Globus pallidus (tissue), 1 donor: ENCODE measurements at places on chromosomes 16 and 17.

DNA sequence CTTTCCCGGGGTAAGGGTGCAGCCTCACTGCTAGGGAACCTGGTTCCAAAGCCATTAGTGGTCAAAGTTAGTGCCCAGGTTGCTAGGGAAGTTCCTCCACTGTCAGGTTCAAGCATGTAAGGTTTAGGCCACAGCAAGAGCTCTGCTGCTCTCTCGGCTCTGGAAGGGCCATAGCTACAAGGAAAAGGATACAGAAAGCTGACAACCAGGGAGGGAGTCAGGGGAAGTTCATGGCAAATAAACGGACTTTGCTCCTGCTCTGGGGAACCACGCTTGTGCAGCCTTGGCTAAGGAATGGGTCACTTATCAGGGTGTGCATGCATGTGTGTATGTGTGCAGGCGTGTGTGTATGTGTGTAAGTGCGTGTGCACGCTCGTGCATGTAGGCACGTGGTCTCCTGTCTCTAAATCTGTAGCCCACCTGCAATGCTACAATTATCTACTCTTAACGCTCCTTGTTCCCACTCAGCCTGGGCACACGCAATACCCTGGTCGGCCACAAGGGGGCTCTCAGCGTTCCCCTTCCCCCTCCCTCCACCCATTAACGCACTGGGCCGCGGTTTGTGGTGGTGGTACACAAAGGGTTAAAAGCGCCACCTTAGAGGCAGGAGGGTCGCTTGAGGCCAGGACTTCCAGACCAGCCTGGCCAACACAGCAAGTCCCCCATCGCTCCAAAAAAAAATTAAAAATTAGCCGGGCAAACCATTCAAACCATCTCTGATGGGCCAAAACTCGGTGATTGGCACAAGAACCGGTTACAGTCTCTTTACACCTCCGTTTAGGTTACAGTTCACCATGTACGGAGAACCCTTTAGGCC, 48.4 kb upstream of the KDM8 start:
- peak; percentile 9 for DNase-seq

GRCh38 chr16:22192261-22193062, 13.6 kb upstream of the EEF2K start:
- DNase-seq = peak; percentile 73

- no peak for DNase-seq
These were observed 6.4 kb downstream of the ZFPM1 start for GRCh38 chr16:88459366-88460073.

- no peak for DNase-seq
These were observed 24.0 kb downstream of the SYCE1L start for GRCh38 chr16:77223184-77223583.

DNA sequence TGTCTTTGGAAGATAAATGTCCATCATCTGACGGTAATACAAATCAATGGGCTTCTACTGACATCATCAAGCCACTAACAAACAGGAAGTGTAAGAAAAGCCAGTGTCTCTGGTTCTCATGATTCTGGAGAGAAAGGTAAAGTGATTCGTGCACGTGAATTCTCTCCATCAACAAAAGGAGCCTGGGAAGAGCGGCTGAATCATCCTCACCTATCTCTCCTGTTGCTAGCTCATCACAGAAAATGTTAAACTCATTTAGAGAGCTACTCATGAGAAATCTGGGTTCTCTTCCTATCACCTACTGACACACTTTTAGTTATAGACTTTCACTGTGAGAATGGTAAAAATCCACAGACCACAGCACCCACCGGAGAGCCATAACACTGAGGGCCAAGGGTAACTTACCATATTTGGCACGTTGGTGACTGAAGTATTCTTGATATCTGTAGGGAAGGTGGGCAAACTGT, 70.3 kb downstream of the CREBBP start:
- no peak for DNase-seq

- no peak for DNase-seq
These were observed 12.5 kb downstream of the PLLP start for GRCh38 chr16:57271867-57272495.
